ENCODE measurements at places on chromosomes 2 and 18. TPM values are rescaled to one million over a fixed set of nuclear protein-coding genes. Genes with fewer than 3 reads are reported as not detected.

DNA sequence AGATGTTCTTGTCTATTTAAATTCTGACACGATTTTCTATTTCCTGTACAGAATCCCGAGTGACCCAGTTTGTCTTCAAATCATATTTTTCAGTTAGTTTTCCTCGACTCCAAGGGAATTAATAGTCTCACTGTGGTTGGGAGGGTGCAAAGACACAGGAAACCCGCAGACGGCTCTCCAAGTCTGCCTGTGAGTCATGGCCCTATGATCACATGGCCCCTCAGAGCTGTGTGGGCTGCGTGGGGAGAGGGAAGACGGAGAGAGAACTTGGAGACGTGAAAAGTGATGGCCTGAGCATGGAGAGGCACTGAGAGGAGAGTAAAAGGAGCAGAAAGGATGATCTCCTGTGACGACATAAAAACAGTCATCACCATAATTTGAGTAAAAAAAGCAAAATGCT lies 989.9 kb downstream of the DCDC2C start:
- DNase-seq = peak; percentile 45

DNA sequence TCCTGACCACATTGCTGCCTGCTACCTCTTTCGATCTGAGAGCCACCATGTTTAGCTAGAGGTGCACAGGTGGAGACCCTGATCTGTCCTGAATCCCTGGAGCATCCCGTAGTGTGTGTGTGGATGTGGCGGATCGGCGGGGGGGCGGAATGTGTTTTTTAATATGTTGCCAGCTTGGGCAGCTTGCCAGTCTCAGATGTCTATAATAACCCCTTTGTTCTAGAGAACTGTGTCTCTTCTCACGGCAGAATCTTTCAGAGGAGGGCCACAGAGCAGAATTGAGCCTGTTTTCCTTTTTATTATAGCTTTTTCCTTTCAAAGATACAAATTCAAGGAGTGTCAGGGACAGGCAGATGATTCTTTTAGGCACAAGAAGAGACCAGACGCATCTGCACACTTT lies 934.1 kb upstream of the KLHL29 start:
- DNase-seq = no peak

DNA sequence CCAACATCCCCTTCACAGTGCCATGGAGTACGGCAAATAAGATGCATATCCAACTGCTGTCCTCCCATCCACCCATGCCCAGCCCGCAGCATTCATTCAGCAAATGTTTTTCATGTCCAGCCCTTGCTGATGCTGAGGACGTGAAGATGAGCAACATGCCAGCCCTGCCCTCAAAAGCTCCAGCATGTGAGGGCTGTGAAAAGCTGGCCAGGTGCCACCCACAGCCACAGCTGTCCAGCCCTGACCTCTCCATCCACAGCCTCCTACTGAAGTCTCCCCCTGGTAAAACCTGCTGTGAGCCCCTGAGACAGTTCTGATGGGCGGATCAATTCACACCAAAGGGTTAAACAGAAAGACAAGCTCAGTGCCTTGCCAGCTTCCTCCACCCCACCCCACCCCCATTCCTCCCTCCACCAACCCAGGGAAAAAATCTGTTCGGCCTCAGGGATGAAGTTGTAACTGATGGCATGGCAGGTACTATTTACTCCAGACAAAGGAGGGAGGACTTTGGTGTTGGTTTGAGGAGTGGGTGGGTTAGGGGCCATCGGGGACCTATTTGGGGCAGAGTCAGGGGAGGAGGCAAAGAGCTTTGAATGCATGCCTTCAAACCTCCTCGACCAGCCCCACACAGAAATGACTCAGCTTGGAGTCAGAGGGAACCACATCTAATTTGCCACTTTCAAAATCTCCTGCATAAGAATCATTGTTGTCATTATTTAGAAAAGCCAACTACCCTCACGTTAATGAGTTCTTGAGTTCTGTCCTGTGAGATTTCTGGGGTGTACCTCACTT lies 4.3 kb downstream of the ZBTB7C start:
- DNase-seq = no peak

DNA sequence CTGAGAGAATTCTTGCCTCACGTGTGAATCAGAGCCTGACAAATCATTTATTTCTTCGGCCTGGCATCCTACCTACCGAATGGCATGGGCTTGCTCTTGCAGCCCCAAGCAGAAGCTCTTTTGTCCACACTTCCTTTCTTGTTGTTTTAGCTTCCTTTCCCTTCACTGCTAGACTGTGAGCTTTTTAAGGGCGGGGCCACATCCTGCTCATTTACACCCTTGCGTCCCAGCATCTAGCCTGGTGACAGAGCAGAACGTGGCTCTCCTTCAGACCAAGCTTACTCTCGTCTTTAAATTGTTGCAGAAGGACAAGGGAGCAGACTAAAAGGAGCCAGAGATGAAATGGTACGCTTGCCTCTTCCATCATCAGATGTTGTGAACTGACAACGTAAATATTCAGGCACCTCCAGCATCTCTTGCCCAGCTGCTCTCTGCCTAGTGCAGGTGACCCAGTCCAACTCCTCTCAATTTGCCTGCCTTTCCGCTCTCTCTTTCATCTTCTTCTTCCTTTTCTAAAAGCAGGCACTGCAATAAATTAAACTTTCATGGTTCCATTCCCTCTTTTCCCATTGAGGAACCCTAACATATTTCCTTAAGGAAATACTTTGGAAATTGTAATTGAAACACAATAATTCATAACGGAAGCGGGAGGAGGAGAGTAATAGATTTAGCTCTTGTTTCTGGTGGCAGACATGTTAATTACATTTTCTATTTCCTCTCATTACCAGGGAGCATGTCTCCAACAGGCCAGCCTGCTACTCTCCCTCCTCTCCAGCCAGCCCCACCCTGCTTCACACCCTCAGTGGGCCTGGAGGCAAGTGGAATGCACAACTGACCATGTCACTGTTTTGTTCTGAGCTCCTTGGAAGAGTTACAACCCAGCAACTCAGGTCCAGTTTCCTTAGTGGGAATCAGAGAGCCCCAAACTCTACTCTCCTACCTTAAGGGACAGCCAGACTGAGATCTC lies 228.1 kb upstream of the TRIB2 start:
- no peak for DNase-seq

Gene TMEM178A
- 1.6 TPM for total RNA-seq

DNA sequence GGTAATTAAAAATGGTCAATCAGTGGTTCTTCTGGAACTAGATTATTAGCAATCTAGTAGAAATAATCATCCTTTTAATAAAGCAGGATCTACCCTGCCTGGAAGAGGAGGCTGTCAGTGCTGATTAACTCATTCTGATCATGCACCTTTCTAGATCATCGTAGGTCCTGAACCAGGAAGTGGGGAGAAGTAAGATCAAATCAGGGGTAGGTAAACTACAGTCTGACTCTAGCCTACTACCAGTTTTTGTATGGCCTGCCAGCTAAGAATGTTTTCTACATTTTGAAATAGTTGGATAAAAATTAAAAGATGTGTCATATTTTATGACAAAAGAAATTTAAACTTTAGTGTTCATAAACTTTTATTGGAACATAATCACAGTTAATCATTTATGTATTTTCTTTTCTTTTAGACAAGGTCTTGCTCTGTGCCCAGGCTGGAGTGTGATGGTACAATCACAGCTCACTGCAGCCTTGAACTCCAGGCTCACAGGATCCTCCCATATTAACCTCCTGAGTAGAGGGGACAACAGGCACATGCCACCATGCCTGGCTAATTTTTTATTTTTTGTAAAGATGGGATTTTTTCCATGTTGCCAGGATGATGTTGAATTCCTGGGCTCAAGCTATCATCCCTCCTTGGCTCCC lies 36.1 kb downstream of the C18orf54 start:
- DNase-seq = no peak

Gene FAM237A
- not detected for total RNA-seq

- peak; percentile 71 for DNase-seq
Measured at GRCh38 chr18:58529714-58530354, 99.1 kb downstream of the ALPK2 start.

DNA sequence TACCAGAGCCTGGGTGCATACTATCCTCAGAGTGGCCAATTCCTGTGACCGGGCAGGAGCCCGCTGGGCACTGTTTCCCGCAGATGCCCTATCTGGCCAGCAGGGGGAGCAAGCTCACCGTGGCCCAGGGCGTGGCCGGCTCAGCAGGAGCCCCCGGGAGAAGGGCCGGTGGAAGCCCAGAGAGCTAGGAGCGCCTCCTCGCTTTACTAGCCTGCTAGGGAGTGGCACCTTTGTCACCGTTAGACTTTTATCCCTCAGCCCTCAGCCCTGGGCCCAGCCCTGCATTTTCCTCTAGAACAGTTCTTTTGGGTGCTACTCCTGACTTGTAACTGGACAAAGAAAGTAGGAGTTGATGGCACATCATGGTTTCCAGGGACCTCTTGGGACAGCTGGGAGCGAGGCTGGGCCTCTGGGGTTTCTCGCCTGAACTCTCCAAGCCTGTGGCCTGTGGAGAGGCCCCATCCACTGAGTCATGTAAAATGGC lies 24.0 kb downstream of the TMEM177 start:
- peak; percentile 80 for DNase-seq

GRCh38 chr2:75574106-75574505 lies 13.4 kb upstream of the EVA1A start:
- no peak for DNase-seq

DNA sequence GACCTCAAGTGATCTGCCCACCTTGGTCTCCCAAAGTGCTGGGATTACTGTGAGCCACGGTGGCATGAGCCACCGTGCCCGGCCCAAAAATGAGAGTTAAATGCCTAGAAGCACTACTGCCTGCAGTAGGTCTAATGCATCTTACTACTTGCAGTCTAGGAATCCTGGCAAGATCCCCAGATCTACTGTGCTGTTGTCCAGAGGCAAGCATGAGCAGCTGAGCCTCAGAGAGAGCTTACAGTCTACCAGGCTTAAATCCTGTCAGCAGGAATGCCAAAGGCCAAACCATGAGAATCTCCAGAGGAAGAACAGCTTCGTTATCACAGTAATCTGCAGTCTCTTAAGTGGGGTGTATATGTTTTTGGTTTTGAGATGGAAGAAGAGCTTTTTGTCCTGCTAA lies 54.4 kb downstream of the XRCC5 start:
- no peak for DNase-seq

DNA sequence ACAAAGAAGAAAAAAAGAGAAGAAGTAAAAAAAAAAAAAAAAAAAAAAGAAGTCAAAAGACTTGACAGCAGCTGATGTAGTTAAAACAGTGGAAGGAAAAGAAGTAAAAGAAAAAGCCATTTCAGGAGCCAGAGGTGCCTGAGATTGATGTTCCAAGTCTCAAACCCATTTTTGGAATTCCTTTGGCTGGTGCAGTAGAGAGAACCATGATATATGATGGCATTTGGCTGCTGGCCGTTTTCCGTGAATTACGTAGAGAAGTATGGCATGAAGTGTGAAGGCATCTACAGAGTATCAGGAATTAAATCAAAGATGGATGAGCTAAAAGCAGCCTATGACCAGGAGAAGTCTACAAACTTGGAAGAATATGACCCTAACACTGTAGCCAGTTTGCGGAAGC lies 7.6 kb upstream of the CHST10 start:
- no peak for DNase-seq

DNA sequence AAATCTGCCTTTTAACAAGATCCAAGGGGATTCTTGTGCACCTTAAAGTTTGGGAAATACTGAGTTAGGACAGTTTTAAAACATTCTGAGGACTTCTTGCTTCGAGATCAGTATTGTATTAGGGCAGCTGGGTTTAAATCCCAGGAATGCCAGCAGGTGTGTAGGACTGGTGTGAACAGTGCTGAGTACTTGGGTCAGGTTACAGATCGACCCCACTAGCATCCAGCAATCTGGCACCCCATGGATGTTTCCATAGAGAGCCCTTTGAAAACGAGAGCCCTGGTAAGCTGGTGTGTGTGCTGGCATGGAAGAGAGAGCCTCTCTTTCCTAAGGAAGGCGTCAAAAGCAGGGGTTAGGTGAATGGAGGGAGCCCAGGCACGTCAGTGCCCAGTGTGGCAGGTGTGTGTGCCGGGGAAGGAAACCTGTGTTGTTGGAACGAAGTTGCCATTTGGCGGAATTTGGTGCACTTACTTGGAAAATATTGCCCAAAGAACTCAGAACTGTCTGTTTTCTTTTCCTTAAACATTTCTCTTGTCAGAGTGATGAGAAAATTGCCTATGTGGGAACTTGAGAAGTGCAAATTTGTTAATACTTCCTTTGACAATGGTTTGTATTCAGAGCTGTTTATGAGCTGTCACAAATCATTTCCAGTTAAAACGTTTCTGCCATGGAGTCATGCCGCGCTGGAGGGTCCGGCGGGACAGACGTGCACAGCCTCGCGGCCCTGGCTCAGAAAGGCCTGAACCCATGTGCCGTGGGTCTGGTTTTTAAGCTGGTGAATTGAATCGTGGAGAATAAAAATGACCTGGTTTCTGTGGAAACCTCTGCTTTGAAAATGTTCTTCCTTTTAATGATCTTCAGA lies 38.1 kb downstream of the LDLRAD4 start:
- no peak for DNase-seq

DNA sequence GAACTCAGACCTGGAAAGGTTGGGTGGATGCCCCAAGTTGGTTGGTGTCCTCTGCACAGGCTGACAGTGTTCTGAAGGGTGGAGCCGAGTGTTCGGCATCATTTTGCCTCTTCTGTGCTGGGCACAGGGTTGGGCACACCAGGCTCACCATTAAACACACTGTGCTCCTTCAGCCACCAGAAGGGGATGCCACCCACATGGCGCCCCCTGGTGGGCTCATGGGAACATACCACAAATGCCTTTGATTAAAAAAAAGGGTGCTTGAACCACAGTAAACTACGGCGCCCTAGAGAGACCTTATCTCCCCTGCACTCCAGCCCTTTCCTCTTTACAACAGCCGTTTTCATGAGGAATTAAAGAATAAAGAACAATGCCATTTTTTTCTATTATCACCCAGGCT lies 89.4 kb downstream of the CELF4 start:
- DNase-seq = no peak

DNA sequence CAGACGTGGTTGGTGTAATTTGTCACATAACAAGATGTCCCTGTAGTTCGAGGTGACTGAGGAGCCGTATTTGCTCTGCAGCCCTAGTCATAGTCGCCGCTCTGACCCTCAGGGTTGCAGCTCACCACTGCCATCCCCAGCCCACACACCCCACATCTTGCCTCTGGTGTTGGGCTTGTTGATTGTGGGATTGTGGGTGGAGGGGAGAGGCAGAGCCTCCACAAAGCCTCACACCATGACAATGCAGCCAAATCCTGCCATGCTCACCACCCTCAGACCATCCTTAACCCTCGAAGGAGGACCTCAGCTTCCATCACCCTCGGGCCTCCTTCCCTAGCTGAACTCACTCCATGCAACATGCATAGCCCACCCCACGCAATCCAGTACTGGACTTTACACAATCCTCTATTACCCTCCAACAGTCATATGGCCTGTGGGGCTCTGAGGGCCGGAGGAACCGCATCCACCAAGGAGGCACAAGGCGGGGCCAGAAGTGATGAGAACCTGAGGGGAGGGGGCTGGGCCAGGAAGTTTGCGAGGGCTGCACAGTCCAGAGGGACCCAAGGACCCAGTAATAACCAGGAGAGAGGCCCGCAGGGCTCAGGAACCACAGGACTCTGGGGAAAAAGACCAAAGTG lies 11.6 kb downstream of the PKDCC start:
- no peak for DNase-seq

Data from psoas muscle (tissue), 8 donors.